BJ (cell line): ENCODE measurements at places on chromosomes 1 and 21. TPM values are rescaled to one million over a fixed set of nuclear protein-coding genes. Genes with fewer than 3 reads are reported as not detected.
A peak's percentile ranks its signal among the peaks of the same experiment; 100 is the strongest.

The RABGGTB gene
- polyA plus RNA-seq, result 29.4 and 87.8 TPM in 2 replicates

- no peak for DNase-seq
These were observed 42.9 kb upstream of the MPZL1 start for GRCh38 chr1:167678838-167679237.

The C1orf116 gene
- polyA plus RNA-seq, result not detected in 2 replicates

DNA sequence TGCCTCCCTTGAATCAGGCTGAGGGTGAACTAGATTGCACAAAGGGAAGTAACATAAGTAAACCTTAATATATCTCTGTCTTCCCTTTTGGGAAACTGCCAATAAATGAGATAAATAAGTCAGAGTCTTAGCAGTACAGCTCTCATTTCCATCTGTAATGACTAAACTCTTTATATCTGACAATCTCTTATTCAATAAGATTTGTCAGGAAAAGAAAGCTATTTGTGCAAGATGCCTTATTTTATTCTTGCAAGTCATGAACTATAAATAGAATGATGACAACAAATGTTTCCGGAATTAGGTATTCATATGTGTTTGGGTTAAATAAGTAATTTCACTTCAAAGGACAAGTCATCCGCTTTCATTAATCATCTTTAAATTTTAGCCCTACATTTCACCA lies 229.2 kb downstream of the PTGER3 start:
- DNase-seq, result peak; percentile 12

- no peak for DNase-seq
These were observed 38.8 kb downstream of the ARID1A start for GRCh38 chr1:26734501-26735058.

DNA sequence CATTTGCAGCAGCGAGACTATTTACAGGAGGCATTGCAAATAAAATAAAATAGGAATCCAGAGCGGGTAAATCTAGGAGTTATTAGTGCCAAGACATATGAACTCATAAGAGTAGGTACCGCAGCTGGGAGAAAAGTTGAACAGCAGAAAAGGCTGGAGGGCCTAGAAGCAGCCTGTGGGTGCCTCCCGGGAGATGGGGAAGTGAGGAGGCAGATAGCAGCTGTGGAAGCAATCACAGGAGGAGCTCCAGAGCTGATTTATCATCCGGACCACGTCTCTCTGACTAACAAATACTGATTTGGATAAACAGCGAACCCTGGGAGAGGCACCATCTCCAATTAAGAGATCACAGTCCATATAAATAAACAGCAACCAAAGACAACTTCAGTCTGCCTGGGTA lies 64.6 kb downstream of the BRINP2 start:
- DNase-seq, result no peak

The MAP3K7CL gene
- 6.1 and 7.3 TPM in 2 replicates for polyA plus RNA-seq

The AGPAT3 gene
- polyA plus RNA-seq, result 39.7 and 68.5 TPM in 2 replicates
